ENCODE measurements at places on chromosomes 4 and X.

GRCh38 chr4:127149086-127149485 lies 483.7 kb upstream of the INTU start:
- DNase-seq, result no peak

DNA sequence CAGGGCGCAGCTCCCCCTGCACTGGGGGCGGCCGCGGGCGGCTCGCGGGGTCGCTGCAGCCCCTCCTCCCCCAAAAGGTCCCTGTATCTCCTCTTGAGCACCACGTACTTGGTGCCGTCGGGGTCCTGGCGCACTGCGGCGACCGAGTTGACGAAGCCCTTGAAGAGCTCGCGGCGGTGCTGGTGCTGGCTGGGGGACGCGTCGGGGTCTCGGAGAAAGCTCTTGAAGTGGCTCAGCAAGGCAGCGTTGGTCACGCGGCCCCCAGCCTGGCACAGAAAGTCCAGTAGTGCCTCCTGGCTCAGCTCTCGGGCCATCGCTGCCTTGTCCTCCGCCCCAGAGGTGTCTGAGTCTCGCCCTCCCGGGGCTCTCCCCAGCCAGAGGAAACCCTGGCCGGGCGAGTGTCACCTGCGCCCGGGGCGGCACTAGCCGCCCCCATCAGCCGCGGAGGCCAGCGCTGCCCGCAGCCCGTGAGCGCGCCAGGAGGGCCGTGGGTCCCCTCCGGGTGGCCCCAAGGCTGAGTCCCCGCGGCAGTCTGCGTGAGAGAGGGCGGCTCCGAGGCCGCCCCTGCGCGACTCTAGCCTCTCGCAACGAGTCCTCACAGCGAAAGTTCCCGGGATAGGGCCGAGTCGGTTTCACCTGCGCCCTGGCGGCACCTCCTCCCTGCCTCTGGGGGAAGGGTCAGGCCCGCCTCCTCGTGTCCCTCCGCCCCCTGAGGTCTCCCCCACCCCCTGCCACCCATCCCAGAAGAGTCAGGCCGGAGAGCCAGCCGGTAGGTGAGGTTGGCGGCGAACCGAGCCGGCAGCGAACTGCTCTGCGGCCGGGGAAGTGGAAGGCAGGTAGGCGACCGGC lies at the start of gene SOWAHB:
TSS of gene SOWAHB (minus strand) at position 609 of the 849 bp plus-strand sequence. CDS start at position 314, 295 bp downstream.
- no peak for DNase-seq

GRCh38 chr4:128866691-128867090 lies 57.2 kb downstream of the JADE1 start:
- no peak for DNase-seq

DNA sequence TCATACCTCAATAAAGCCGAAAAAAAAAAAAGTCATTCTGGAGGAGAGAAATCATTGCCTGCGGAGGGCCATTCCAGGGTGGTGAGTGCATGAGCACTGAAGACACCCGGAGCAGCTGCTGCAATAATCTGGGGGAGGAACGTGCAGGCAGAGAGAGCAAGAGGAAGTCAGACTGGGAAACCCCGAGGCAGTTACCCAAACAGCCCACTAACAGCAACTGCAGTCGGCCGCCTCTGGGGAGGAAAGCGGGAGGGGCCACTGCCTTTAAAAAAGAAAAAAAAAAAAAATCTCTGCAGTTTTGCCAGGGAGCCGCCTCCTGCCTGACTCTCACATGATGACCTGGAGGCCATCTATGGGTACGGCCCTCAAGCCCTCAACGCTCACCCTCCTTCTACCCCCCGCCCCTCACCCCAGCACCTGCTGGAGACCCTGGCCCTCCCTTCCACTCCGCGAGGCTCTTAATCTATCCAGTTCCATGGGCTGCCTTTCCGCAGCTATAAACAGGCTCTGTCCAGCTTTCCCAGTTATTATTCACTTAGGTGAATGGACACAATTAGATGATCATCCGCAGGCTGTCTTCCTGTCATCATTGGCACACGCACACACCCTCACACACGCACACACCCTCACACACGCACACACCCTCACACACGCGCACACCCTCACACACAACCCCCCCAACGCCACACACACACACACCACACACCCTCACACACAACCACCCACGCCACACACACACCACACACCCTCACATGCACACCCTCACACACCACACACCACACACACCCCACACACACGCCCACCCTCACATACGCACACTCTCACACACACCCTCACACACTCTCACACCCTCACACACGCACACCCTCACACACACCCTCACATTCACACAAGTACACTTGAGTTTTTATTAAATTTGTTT lies 3.4 kb upstream of the AVPR2 start:
- DNase-seq, result no peak

GRCh38 chr4:52015366-52015765 lies 4.8 kb downstream of the LRRC66 start:
- DNase-seq, result no peak

DNA sequence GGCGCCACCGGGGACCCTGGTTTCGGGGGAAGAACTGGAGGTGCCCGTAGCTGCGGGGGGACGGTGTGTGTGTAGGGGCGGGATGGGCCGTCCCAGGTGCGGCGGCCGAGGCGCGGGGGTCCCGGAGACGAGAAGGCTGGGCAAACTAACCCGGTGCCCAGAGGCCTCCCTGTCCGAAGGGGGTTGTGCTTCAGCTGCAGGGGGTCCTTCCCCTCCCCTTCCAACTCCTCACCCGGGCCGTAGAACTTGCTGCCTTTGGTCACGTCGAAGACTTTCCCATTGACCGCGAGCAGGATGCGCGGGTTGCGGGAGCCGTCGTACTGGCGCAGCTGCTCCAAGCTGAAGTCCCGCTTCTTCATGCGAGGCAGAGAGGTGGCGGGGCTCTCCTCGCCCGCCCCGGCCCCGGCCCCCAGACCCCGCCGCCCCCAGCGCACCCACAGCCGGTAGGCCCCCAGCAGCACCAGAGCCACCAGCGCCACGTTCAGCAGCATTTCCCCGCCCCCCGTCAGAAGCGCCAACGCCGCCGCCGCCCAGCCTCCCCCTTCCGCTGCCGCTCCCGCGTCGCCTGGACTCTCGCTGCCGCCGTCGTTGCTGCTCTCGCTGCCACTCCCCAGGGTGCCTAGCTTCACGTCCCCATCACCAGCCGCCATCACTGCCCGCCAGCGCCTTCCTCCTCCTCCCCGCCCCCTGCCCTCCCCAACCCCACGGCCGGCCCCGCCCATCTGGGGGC lies at the start of gene PGRMC2:
TSS of gene PGRMC2 (minus strand) at position 673 of the 730 bp plus-strand sequence. CDS start at position 650, 23 bp downstream.
- no peak for DNase-seq

DNA sequence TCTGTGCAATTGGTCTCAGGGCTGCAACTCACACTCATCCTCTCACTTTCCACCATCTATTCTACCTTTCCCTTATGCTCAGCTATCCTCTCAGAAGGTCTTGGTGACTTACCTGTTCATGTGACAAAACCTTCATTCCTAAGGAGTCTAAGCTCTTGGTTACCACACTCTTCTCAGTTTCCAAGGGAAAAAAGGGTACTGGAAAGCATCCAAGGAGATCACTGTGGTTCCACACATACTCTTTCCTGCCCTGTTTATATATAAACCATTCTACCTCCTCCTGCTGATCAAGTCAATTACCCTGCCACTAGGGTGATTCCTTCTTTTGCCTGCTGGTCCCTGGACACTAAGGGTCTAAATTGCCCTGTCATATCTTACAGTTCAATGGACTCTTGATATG lies 57.2 kb upstream of the MAML3 start:
- no peak for DNase-seq

DNA sequence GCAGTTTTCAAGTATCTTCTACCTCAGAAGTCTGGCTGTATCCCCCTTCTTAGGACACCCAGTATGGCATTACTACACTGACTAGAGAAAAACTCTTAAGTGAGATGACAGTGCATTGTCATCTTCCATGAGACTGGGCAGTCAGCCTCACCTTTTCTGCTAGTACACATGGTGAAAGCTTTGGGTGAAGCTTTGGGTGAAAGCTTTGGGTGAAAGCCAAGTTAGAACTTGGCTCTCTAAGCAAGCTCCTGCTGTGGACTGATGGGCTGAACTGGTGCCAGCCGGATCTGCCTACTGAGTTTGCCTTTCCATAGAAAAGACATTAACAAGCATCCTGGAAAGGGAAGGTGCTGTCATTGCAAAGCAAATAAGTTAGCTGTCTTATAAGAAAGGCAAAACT lies 8.8 kb downstream of the EPHA5 start:
- no peak for DNase-seq

DNA sequence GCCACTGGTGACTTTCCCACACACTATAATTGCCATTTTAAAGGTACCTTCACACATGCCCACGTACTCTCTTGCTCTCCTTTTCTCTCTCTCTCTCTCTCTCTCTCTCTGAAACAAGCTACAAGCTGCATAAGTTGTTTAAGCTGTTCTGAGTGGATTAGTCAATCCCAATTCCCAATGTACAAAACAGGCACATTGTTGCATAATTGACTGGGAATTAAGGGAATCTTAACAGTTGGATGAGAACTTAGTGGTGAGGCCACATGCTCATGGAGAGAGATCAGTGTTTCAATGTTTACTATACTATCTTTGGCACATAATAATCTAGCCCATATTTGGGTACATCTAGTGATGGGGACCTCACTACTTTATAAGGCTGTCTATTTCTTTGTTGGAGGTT lies 123.3 kb downstream of the ARHGEF9 start:
- no peak for DNase-seq

- DNase-seq, result peak; percentile 10
Measured at GRCh38 chr4:70601422-70602039, 9.5 kb downstream of the AMBN start.

DNA sequence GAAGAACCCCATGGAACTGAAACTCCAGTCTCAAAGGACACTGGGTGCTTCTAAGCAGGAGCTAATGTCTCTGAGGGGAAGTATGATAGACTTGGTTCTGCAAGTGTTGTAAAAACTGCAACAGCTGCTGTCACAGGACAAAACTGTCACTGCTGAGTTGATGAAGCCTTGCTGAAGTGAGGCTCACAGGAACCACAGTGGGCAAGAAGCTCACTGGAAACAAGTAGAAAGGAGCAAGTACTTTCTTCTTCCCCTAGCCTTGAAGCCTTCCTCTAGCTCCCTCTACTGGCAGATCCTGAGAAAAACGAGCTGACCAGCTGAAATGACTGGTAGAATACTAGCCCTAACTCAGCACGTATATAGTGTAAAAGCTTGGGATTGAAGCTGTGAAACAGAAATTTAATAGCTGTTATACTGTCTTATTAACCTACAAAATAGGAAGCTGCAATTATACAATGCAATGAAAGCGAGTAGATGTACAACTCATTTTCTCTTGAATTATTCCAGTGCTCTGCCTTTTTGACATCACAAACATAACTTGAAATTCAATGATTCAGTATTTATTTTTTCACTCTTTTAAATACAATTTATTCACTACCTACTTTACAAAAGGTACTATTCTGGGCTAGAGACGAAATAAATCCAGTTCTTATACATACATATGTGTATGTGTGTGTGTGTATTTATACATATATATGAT lies 91.4 kb downstream of the GABRB1 start:
- peak; percentile 51 for DNase-seq

- no peak for DNase-seq
Measured at GRCh38 chrX:10395179-10395578, 225.2 kb downstream of the MID1 start.

DNA sequence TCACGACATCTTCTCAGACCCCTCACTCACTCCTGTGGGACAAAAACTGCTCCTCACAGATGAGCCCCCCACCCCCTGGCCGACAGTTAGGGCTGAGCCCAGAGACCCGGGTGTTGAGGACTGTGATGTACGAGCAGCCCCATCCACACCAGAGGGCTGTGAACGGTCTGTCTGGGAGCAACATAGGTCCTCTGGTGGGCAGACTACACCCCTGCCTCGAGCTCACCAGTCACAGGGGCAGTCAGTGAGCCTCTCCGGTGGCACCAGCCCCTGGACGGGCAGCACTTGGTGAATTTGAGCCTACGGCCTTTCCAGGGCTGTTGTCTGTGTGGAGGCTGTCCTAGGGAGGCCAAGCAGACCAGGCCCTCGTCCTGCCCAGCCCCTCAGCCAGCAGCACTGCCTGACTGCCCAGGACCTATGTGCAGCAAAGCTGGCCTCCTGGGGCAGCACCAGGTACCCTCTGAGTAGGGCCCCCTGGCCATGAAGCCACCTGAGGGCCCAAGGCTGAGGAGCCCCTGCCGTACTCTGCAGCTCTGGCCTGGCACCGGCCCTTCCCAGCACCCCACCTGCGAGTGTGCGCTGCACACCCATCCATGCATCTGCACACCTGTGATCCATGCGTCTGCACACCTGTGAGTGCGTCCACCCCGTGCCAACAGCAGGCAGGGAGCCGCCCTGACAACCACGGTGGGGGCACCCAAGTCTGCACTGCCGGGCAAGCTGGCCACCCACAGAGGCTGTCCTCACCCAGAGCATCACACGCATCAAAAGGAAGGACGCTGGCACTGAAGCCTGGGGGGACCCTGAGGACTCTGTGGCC lies 111.6 kb upstream of the NKX1-1 start:
- DNase-seq, result no peak

DNA sequence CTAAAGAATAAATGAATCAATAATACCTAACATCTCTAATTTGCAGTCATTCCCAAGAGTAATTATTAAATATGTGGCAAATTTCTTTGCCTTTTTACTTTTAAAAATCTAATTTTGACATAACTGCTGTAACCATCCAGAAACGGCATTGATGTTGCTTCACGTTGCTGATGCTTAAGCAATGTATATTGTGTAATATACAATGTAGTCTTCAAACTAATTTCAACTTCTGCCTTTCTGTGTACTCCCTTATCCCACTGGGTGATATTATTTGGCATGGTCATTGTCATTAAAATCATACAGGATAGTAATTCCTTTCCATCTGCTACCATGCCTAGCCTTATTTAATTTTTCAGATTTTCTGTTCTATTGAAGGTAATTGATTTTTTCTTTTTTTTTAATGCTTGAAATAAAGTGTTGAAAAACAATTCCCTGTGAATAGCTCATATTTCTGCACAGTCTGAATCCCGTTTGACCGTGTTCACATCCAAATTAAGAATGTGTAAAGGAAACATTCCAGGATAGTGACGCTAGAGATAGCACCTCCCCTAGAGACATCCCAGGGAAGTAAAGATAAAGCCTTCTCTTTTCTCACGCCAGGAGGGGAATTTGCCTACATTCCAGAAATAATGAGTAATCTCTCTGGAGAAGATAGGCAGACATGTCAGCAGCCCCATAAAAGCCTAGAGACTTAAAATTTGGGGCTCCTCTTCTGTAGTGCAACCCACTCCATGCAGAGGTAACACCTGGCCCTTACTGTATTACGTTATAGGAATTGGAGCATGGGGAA lies 8.6 kb downstream of the FAM200B start:
- DNase-seq, result no peak

DNA sequence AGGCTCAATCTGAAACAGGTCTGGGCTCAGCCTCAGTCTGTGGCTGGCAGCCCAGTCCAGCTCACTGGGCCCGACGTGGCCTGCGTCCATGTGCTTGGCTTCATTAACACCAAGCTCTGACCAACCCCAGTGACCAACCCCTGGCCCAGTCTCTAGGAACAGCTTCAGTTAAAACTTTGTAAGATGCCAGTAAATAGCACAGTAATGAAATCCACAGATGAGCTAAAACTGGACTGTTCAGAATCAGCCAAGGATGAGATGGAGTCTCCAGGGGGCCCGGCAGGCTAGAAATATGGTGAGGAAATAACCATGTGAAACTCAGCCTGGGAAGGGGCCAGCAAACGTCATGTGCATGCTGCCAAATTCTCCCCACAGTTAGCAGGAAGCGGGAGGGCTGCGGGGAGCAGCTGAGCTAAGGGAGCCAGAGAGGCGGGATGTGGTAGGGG lies 37.1 kb upstream of the XPNPEP2 start:
- DNase-seq, result no peak

All from caudate nucleus (tissue), 63 donors.